NCI-H2029 treated with DMSO at 0.1 percent for 48 hours (cell line): ENCODE measurements at places on chromosomes 7 and 10.
A peak's percentile ranks its signal among the peaks of the same experiment; 100 is the strongest.

- peak; percentile 46 for DNase-seq
Measured at GRCh38 chr7:100585511-100586265, at the start of gene LRCH4. LRCH4 (minus strand) TSS chr7:100586129; CDS start chr7:100586100, 29 bp downstream.

DNA sequence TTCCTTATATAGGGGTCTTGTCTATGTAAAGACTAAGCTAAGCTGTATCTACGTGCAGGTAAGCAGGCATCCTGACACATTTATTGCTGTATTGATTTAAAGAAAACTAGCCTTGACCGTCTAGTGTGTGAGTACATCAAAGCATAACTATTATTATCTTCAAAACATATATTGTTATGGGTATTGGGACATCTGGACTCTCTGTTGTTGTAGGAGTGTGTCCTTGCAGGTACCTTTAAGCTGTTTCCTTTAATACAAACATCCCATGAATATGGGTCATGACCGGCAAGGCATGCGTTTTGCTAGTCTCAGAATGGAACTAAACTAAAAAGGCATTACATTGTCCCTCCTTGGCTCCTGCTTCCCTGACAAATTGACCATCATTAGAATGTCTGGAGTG, 35.1 kb upstream of the AKR1E2 start:
- no peak for DNase-seq

- DNase-seq = no peak
Measured at GRCh38 chr7:84924353-84924752, 262.5 kb downstream of the SEMA3D start.

DNA sequence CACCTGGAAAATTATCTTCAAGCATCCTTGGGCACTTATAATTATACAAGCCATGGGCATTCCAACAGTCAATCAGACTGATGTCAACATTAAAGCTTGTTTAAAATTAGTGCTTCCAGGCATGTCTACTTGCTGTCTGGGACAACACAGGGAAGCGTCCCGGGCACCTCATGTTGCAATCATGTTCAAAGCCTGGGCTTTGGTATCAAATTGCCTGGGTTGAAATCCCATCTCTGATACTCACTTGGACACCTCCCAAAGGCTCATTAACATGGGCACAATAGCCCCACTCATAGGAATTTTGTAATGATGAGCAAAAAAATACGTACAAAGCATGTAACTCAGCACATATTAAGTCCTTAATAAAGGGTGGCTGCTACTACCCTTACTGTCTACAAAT, 14.4 kb downstream of the AIFM2 start:
- DNase-seq = no peak
